ENCODE measurements at places on chromosomes 5 and 9.

- no peak for DNase-seq
Measured at GRCh38 chr5:109825450-109825849, 135.7 kb downstream of the MAN2A1 start.

DNA sequence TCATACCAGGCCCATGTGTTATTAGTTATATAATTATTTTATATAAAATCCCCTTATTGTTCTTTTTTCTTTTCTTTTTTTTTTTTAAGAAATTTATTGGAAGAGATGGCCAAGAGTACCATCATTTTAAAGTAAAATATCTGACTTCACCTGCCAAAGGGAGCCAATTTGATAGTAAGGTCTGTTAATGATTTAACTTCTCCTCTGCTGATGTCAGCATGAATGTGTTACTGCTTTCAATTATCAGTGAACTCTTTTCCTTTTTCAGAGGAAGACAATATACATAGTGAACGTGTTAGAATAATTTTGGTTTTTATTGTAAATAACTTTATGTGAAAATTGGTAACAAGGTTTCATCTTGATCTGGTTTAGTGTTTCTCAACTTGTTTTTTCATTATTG lies 409.6 kb downstream of the SH3GL2 start:
- no peak for DNase-seq

DNA sequence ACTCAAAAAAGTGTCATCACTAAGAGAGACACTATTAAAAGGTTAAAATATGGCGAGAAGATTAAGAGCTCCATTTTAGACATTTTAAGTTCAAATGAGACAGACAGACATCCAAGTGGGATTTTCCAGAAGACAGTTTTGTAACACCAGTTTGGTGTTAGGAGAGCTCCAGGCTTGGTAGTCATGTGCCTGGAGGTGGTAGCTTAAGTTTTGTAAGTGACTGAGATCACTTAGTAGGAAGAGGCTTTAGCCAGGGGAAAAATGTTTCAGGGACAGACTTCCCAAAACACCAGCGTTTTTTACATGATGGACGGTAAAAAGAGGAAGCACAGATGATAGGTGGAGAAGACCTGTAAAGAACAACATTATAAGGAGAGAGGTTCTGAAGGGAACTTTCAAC lies 150.3 kb downstream of the GIN1 start:
- DNase-seq: no peak

GRCh38 chr5:145246379-145246778 lies 588.8 kb downstream of the PRELID2 start:
- DNase-seq: no peak

GRCh38 chr9:27688954-27689353 lies 115.7 kb upstream of the C9orf72 start:
- DNase-seq: no peak

GRCh38 chr5:120101771-120102170 lies 362.3 kb upstream of the PRR16 start:
- no peak for DNase-seq

DNA sequence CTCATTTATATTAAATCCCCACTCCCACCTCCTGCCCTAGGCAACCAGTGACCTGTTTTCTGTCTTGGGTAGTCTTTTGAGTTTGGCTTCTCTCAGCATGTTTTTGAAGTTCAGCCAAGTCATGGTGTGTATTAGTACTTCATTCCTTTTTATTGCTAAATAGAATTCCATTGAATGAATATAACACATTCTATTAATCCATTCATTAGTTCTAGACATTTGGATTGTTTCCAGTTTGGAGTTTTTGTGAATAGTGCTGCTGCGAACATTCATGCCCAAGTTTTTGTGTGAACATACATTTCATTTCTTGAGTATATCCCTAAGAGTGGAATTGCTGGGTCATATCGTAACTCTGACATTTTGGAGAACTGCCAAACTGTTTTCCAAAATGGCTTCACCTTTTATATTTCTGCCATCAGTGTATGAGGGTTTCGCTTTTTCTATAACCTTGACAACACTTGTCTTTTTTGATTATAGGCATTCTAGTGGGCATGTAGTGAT lies 2.7 kb downstream of the ZNF346 start:
- no peak for DNase-seq

DNA sequence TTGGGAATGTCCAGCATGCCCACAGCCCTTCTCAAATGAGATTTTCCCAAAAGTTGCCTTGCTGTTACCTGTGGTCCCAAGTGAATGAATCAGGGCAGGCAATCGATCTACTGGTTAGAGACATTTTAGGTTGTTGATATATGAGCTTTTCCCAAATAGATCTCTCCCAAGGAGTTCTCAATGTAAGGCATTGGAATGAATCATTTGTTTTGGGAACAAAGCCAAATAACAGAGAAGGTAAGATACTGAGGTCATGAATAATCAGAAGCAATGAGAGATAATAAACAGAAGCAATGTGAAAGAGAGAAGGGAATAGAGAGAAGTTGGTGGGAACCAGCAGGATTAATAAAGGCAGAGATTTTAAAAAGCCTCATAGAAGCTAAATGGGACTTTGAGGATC lies 93.6 kb upstream of the FER start:
- DNase-seq: no peak

DNA sequence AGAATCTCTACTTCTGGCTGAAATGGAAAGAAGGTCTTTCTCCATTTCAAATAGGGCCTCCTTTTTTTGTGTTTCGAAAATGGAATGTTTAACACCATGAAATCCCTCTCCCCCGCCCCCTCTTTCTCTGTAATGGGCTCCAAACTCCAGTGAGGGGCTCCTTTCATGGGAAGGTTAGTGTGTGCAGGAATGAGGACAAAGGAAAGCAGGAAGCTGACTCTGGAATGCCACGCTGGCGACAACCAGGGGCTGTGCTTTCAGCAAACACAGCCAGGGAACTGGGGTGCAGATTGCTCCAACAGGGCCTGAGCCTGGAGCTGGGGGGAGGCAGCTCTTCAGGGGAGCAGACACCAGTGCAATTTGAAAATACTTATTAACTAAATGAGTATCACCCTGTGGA lies 82.8 kb downstream of the CRB2 start:
- DNase-seq: no peak

GRCh38 chr5:54120473-54120872 lies 189.9 kb downstream of the ARL15 start:
- no peak for DNase-seq

GRCh38 chr9:137643921-137644320 lies 25.1 kb downstream of the EHMT1 start:
- no peak for DNase-seq

GRCh38 chr5:120803282-120803681 lies 339.2 kb downstream of the PRR16 start:
- DNase-seq: no peak

GRCh38 chr9:7325995-7326394 lies 473.6 kb downstream of the DMAC1 start:
- no peak for DNase-seq

DNA sequence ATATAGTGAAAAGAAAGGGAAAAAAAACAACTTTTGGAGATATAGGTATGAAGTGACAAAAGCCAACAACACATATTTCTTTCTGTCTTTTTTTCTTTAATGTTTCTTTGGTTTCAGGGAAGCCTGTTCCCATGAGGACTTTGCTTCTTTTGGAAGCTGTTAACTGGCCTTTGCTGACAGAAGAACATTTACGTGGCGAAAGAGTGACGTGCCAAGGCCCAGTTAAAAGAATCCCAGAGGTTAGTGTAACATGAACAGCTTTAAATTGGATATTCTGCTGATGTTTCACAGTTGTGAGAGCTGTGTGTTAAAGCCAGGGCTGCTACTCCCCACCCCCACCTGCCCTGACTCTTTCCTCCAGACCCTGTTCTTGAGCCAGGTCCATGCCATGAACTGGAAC lies 275.9 kb downstream of the CRB2 start:
- no peak for DNase-seq

GRCh38 chr9:32334916-32335895 lies 49.2 kb upstream of the ACO1 start:
- no peak for DNase-seq

- DNase-seq: no peak
Measured at GRCh38 chr5:88203981-88204750, 64.5 kb downstream of the TMEM161B start.

- DNase-seq: no peak
Measured at GRCh38 chr5:76690704-76691466, 25.0 kb upstream of the F2R start.

GRCh38 chr5:154755361-154756008 lies at the start of gene LARP1:
LARP1 (plus strand) TSS chr5:154755377; CDS start chr5:154755758, 381 bp downstream.
- peak; percentile 21 for DNase-seq

DNA sequence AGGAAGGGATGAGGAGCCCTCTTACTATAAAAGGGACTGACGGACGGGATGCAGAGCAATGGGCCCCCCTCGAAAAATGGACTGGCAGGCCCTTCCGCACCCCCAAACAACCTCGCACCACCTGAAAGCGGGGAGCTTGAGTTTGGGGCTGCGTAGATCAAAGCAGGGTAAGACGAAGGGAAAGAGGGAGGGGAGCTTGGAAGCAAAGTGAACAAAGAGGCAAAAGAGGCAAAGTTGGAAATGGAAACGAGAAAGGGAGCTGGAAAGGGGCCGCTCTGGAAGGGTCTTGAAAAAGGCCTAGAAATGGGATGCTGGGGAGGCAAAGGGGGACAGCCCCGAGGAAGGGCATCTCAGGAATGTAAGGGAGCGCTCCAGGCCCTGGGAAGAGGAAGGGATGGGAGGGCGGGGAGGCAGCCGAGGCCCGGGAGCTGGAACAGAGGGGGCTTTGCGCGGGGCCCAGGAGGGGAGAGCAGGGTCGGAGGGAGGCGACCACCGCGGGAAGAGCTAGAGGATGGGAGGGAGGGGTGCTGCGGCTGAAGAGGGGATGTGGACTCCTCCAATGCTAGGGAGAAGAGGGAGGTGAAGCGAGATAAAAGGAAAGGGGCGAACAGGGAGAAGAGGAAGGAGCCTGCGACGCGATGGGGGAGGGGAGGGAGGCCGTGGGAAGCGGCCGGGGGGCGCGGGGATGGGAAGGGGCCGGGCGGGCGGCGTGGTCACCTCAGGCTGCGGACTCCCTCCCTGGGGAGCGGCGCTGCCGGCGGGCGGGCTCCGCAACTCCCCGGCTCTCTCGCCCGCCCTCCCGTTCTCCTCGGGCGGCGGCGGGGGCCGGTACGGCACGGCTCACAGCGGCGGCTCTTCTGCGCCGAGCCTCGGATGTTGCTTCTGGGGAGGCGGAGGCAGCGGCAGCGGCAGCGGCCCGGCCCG lies 577 bp downstream of the RNF145 start:
- no peak for DNase-seq

DNA sequence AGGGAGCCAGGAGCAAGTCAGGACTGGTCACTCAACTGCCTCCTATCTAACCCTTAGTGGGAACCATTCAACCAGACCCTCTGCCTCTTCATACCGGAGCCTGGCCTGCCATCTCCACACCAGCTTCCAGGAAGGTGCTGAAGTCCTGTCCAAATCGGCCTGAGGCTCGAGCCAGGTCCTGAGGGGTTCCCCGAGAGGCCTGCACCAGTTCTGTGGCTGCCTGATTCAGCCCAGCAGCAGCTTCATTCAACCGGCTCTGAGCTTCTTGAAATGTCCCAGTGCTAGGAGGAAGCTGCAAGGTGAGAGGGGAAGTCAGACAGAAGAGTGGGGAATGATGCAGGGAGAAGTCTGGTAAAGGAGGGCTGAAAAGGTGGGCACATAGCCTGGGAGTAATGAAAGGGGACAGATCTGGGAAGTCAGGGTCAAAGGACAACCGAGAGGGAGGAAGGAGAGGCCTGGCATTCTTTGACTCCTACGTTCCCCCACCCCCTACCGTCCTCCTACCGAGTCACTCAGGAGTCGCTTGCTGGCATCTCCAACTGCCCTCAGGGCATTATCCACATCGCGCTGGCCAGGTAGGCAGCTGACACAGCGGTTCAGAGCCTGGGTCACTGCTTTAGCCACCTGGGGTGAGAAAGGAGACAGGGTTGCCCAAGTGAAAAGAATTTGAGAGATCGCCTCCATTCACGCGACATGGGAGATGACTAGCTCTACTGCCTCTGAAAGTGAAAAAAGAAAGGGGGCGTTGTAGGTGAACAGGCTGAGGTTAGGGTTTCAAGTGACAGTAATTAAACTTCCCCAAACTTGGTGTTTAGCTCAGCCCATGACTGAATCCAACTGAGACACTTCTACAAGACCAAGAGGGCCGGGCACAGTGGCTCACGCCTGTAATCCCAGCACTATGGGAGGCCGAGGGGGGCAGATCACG lies 20.2 kb downstream of the TLN1 start:
- DNase-seq: no peak

DNA sequence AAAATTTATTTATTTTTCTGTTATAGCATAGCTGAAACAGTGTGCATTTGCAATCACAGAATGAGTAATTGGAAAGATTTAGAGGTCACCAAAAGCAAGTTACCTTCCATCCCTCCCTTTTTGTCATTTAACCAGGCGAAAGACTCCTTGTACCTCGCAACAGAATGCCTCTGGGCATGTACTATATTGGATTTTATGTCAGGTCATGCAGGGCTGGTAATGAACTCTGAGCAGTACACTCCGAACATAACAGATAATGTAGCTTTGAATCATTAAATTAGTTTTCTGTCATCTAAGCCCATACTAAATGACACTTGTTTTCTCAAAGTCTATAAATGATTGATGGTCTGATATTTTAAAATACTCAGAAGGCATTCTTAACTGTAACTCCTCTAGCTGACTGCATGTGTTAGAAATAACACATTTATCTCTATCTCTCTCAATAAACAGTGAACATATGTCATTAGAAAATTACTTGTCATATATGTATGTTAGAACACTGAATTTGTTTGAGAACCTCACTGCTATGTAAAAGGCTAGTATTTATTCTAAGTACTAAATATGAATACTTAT lies 541.2 kb downstream of the CDH10 start:
- no peak for DNase-seq

DNA sequence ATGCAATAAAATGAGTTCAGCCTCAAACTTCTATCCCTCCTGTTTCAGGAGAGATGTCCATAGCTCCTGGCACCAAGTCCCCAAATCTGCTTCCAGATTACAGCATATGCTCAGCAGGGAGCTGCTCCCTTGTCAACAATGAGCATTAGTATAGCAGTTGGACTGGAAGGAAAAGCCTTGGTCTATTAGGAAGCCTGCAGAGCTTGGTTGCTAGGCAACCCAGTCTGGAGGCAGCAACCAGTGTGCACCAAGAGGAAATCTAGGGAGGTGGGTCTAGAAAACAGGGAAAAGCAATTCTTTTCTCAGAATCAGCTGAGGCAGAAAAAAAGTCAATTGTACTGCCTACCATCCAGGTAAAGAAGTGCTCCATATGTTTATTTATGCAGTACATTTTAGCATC lies 229.5 kb upstream of the NMUR2 start:
- no peak for DNase-seq
